ENCODE measurements at places on chromosomes 5 and 9.

DNA sequence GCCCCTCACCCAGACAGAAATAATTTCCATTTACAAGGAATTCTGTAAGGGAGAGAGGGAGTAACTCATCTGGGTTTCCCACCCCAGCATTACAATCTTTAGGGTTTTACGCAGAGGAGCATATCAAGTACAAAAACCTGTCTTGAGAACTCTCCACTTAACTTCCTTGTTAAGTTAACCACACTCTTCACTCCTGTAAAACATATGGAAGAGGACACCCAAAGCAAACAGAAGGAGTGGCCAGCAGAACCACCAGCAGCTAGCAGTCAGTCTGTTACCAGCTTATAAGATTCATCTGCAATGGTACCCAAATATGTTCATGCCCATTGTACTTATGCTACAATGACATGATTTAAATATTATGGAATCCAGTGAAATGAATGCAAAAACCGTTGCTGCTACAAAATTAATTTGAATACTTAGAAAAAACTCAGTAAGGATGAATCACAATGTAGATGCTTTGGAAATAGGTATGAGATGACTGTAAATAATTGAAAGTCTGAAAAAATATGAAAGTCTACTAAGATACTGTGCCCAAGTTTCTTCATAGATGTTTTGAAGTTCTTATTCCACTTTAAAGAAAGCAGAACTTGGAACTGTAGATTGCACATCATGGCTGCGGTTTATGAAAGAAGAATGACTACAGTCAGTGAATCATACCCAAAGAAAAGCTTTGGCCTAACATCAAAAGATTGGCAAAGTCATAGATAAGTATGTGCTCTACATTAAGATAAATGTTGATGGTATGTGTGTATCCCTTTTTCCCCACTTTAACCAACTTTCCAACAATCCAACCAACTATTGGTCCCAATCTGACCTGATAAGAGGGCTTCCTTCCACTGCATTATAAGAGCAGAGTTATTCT lies 233.6 kb downstream of the ACTL7B start:
- no peak for DNase-seq

DNA sequence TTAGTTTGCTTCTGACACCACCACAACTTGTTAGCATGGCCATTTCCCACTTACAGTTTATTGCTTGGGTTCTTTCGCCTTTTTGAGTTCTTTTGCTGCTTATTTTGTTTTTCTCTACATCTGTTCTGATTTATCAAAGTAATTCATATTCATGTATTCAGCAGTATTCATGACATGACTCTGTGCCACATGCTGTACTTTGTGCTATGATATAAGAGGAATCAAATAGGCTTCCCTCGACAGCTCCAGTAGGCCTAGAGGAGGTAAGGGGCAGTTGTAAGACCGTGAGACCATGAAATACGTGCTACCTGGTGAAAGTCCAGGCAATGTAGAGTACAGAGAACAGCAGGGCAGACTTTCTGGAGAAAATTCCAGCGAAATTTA lies 110.7 kb upstream of the SAP30L start:
- DNase-seq: no peak

GRCh38 chr5:160492565-160492964 lies 70.9 kb downstream of the PTTG1 start:
- no peak for DNase-seq

DNA sequence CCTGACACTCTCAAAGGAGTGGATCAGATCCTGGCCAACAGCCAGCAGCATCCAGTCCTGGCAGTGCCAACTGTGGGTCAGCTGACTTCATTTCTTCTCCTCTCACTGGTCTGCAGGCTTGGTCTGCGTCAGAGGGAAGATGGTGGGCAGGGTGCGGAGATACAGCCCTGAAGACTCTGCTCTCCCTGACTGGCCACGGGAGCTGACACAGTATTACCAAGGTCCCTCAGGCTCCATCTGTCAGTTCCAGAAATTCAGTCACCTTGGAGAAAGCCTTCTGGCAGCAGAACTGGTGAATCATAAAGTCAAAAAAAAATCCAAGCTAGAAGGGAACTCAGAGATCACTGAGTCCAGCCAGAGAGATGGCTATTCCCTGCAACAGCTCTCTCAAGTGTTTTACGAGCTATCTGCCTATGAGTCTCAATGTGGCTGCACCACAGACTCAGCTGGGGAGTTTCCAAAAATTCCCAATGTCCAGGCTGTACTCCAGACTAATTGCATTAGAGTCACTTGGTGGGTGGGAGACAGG lies 27.9 kb downstream of the C1QTNF2 start:
- no peak for DNase-seq

GRCh38 chr5:14109771-14110170 lies 33.4 kb upstream of the TRIO start:
- DNase-seq: no peak

DNA sequence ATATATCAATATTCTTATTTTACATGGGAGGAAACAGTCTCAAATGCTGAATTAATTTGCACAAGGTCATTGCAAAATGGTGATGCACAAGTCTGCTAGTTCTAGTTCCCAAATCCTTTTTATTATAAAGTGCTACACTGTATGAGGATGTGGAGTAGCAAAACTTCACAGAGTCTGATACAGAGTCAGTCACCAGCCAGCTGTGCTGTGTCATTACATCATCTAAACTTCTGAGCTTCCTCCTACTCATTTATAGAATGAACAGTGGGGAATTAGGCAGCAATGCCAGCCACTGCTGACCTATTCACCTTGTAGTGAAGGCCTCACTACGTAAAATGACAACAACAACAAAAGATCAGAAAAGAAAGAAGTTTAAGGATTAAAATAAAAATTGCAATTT lies 357.8 kb downstream of the TMEM167A start:
- no peak for DNase-seq

GRCh38 chr9:34271265-34272006 lies 57.6 kb downstream of the KIF24 start:
- DNase-seq: no peak

GRCh38 chr5:16735101-16736060 lies 118.6 kb upstream of the RETREG1 start:
- DNase-seq: no peak

- no peak for DNase-seq
These were observed 103.2 kb downstream of the NSG2 start for GRCh38 chr5:174148721-174149120.

DNA sequence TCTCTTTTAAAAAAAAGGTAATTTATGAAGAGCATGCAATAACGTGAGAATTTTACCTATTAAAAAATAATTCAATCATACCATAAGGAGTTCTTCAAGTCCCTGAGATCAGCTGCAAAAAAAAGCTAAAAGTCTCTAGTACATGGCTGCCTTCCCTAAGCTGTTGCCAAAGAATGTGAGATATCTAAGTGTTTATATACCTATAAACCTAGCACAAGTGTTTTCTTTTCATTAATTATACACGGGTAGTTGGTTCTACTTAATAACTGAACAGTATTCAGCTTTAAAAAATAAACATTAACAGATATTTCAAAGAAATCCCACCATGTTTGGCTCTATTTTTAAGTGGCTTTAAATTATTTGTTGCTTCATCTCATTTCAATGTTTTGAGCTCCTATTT lies 25.9 kb downstream of the FNBP1 start:
- no peak for DNase-seq

DNA sequence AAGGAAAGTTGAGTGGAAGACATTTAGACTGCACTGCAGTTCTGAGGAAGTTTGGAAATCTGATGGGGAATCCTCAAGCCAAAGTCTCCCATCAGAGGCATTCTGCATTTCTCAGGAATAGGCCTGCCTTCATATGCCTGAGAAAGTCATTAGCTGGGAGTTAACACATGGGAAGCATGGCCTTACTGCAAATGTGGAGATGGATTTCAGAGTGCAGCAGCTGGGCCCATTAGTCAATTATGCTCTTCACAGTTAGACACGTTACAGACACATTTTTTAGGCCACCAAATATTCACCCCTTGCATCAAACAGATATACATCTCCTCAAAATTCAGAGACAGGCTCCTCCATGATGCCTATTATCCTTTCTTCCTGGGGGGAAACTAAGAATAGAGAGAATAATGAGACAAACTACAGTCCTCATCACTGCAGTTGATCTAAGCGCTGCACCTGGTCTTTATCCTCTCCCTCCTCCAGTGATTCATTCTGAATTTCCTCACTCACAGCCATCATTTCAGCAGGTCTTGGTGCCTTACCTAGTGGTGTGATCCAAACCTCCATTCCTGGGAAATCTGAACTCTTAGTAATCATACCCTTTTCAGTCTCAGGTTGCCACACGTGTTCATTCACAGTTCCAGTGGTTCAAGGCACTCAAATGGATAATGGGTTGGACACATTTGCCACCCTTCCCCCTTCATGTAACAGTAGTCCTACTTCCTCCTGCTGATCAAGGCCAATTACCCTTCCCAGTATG lies 47.9 kb upstream of the PPP2CA start:
- DNase-seq: no peak

DNA sequence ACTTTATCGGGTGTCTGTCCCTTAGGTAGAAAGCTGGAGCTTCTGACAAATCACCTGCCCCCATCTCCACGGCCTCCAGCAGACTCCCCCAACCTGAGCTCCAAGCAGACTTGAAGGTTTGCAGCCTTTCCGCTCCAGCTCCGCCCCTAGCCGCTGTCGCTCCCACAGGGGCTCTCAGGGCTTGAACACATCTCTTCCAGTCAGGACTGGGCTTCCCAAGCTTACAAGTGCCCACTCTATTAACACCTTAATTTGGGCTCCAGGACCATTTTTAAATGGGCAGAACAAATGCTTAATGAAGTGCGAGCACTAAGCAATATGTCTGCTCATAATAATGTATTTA lies 17.2 kb upstream of the SLC25A51 start:
- no peak for DNase-seq

Measured in substantia nigra (tissue), 51 donors.